ENCODE measurements at places on chromosomes 5 and 9.

DNA sequence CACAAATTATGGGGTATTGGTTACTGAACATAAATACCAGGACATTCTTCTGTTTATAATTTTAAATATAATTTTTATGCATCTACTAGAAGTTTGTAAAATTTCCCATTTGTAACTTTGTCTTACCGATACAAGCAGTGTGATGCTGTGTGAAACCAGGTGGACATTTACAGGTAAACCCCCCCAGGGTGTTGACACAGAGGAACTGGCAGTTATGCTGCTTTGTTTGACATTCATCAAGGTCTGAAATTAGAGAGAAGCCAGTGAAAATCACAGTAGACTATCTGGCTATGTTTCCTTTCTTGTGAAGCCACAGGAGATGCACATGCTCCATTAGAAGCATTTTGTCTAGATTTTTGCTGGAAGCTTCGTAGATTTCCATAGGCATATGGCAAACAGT lies 190.9 kb downstream of the SLC12A2 start:
- DNase-seq: no peak

GRCh38 chr9:104900871-104901270 lies 27.1 kb downstream of the ABCA1 start:
- no peak for DNase-seq

GRCh38 chr9:522658-523057 lies 308.0 kb downstream of the DOCK8 start:
- no peak for DNase-seq

DNA sequence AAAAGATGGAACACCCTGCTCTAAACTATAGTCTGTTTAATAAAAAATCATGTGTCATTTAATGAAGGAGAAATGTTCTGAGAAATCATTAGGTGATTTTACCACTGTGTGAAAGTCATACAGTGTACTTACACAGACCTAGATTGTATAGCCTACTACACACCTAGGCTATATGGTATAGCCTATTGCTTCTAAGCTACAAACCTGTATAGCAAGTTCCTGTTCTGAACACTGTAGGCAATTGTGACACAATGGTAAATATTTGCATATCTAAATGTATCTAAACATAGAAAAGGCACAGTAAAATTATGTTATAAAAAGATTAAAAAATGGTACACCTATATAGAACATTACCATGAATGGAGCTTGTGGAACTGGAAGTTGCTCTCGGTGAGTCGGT lies 40.6 kb downstream of the EFNA5 start:
- DNase-seq: no peak

DNA sequence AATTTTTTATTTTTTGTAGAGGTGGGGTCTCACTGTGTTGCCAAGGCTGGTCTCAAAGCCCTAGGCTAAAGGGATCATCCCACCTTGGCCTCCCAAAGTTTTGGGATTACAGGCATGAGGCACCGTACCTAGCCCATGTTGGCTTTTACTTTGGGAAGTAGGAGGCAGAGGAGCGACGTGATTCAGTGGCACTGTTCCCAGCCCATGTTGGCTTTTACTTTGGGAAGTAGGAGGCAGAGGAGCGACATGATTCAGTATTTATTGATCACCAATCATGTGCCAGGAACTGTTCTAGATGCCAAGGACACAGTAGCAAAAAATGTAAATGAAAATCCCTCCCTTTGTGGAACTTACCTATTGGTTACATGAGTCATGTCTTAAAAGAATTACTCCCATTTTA lies 18.3 kb downstream of the SNX24 start:
- no peak for DNase-seq

DNA sequence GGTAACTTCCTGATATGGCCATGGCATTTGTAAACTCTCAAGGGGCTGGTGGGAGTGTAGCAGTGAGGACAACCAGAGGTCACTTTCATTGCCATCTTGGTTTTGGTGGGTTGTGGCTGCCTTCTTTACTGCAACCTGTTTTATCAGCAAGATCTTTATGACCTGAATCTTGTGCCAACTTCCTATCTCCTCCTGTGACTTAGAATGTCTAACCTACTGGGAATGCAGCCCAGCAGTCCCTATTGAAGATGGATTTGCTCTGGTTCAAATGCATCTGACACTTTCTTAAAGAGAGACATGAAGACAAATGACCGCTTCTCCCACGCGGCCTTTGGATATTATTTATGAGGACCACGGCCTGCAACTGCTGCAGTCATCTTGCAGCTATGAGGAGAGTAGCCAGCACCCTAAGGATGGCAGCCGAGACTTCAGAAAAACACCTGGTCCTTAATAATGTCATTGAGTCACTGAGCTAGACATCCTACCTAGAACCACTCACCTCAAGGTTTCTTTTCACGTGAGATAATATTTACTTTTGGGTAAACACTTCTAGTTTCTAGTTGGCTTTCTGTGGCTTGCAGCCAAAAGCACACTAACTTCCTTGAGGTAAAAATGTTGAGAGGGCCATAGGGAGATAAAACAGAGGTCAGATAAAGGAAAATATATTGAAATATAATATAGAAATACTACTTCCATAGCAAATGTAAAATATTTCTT lies 28.2 kb downstream of the CETN3 start:
- DNase-seq: no peak

DNA sequence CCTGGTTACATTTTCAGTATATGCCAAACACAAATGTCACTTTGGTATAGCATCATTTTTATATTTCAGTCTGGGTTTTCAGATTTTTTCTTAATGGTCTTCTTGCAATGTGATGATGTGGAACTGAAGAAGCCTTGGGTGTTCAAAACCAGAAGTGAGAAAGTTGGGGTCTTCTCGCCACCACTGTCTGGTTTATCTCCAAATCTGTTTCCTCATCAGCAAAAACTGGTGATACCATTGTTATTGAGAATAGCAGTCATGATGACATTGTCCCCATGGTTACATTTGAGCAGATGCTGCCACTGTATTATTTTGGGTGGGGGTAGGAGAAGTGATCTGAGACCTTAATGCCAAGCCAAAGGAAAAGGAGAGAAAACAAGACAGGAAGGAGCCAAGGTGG lies 85.9 kb upstream of the MAP3K1 start:
- DNase-seq: no peak

DNA sequence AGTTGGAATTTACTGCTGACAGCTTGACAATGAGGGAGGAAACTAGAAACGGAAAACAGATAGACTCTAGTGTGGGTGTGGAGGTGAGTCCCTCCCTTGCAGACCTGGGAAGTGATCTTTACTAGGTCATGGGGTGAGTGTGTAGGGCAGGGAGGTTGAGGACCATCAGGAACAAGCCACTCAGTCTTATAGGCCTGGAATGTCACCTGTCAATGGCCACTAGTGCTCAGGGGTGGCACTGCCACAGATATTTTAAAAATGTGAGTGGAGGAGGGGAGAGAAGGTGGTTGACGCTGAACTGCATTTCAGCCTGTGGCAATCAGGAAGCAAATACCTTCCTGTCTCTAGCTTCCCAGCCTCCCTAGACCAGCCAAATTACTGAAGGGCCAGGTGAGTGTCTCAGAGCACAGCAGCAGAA lies 9.0 kb downstream of the OR2S2 start:
- no peak for DNase-seq

DNA sequence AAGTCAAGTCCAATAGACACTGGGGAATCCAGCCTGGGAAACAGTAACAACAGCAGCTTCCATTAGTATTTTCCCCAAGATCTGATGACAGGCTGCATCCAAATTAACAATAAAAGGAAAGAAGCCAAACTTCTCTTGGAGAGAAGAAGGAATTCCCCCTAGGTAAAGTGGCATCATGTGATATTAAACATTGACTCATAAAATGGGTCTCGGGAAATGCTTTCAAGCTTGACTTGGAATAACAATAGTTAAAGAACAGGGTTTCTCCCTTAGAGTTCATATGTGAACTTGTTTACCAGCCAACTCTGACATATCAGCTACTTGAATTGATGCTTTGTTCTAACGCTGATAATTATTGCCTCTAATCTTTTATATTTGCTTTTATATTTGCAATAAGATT lies 45.4 kb downstream of the ENTREP1 start:
- DNase-seq: no peak

DNA sequence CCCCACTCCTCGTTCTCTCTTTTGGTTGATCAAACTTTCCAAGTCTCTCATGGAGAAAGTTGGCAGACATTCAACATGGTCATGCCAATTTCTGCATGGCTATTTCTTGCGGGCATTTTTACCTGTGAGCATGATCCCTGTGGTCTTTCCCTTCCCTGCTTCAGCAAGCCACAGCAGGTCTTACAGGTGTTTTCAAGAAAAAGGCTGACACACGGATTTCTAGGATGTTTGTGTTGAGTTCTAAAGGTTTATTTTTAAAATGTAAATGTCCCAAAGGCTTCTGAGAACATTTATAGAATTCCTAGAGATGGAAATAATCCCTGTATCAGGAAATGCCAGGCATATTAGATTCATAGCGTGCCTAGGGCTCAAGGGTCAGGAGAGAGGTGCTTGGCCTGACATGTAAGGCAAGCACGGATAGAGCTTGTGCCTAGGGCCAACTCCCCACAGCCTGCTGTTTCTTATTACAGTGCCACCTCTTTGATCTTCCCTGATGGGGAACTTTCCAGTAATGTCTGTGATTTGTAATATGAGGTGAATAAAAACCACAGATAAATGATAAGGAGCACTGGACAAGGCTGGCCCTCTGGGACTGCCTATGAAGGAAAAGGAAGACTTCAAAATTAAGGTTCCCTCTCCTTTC lies 79.8 kb downstream of the MUSK start:
- no peak for DNase-seq

DNA sequence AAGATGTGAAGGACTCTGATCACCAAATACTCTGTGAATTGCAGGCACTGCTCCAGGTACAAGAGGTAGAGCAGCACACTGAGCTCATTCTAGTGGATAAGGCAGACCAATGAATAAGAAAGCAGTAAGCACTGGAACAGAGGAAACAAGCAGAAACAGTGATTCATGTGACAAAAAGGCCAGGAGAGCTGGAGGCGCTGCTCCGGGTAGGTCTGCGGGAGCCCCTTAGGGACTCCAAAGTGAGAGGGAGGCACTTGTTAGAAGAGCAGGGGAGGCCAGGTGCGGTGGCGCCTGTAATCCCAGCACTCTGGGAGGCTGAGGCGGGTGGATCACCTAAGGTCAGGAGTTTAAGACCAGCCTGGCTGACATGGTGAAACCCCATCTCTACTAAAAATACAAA lies 231.6 kb upstream of the NFIL3 start:
- DNase-seq: no peak

GRCh38 chr9:88721025-88721424 lies 186.0 kb downstream of the NXNL2 start:
- no peak for DNase-seq

DNA sequence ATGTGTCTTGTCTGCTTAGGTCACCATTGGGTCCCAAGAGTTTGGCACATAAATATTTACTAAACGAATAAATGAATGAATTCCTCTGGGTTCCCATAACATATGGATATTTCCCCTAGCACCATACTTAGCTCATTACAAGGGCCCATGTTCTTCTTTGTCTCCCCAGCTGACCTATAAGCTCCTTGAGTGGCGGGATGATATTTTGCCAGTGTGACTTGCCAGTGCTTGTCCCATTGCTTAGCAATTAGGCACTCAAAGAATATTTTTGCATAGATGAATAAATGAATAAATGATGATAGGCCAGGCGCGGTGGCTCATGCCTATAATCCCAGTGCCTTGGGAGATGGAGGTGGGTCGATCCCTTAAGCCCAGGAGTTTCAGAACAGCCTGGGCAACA lies 16.9 kb upstream of the CTNNA1 start:
- no peak for DNase-seq

DNA sequence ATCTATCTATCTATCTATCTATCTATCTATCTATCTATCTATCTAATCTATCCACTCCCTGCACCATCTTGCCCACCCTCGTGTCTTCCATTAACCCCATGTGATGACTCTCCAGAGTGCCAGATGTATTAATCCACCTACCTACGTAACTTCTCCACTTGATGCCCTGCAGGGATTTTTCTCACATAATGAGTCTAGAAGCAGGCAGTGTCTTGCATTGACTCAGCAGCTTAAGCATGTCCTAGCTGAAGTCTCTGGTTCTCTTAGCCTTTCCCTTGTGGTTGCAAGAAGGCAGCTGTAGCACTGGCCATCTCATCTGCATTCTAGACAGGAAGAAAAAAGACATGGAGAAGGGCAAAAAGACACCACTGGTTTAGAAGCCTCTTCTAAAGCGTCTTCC lies 96.7 kb upstream of the ALDH1B1 start:
- no peak for DNase-seq

GRCh38 chr5:27963050-27963783 lies 924.8 kb upstream of the CDH9 start:
- DNase-seq: no peak

DNA sequence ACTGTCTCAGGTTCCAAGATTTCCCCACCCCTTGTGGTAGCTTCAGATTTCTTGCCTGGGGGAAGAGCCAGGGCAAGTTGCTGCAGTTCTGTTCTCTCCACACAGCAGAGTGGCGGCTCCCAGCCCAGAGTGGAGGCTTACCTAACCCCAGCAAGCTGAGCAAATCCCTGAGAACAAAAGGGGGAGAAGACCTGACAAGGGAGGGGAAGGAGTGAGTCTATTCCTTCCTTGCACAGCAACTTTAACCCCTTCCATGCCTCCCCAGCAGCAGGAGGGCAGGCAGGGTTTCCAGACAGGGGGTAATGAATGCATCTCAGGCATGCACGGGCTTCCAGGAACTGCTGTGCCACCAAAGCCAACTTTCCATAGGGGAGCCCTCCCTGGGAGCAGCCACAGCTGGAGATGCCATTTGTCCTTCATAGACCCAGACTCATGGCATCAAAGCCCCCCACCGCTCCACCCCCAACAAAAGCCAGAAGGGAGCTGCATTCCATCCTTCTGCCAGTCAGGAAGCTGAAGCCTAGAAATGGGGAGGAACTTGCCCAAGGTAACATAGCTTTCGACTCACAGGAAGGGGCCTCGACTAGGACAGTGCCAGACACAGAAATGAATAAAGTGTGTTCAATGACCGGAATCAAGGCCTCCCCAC lies 28.8 kb upstream of the FAT2 start:
- no peak for DNase-seq

DNA sequence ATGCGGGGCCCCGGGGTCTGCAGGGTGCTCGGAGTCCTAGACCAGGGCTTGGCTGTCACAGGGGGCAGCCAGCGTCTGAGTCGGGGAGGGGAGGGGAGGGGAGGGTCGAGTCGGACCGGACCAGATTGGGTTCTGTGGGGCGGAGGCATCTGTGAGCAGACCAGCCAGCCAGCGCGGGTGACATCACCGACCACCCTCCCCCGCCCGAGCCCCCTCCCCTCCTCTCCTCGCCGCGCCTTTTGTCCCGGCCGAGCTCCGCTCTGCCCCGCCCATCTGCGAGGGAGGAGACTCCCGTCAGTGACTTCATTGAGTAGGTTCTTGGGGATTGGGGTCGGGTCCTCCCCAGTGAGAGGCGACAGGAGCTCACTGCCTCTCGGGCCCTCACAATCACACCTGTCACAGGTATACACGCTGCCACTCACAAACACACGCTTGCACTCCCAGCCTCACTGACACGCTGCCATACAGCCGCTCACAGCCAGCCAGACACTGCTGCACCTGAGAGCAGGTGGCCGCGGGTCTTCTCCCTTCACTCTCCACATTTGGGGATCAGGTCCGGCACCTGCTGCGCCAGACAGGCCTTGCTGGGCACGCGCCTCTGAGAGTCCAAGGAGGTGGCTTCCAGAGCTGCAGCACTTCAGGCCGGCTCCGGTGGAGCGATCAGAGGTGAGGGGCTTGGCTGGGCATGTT lies 546 bp downstream of the DNAJB5 start:
- no peak for DNase-seq

Data from fibroblast of skin of left biceps (primary cell).